ENCODE measurements at places on chromosomes 13 and 19. TPM values are rescaled to one million over a fixed set of nuclear protein-coding genes. Genes with fewer than 3 reads are reported as not detected.
A peak's percentile ranks its signal among the peaks of the same experiment; 100 is the strongest.

- no peaks in the 10 kb centered on the region for H3K4me1 ChIP-seq
- no peak overlapping the region for H3K4me3 ChIP-seq
- H3K36me3 ChIP-seq: no peaks in the 10 kb centered on the region
- no peaks in the 10 kb centered on the region for H3K27me3 ChIP-seq
Measured at GRCh38 chr13:114144606-114145244, 12.3 kb upstream of the RASA3 start.

- H3K36me3 ChIP-seq: no peaks in the 10 kb centered on the region
- no peak overlapping the region for H3K27ac ChIP-seq
- no peaks in the 10 kb centered on the region for H3K4me1 ChIP-seq
- DNase-seq: no peak
Measured at GRCh38 chr19:3942790-3943409, 10.0 kb downstream of the NMRK2 start.

DNA sequence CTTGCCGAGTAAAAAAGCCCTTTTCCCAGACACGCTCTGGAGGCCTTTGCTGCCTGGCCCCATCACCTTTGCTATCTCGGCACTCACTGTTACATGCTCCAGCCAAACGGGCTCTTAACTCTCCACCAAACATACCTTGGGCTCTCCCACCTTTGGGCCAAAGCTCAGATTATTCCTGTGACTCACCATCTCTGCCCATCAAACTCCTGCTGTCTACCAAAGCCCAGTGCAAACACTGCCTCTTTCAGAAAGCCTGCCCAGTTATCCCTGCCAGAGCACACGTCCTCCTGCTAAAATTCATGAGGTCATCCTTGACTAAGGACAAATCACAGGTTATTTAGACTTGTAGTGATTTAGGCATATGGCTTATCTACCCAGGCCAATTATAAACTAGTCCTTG, 48.1 kb upstream of the SERPINE3 start:
- peak overlapping the region; percentile 69 for H3K27ac ChIP-seq
- H3K36me3 ChIP-seq: no peaks in the 10 kb centered on the region
- DNase-seq: no peak
- no peak overlapping the region for H3K4me3 ChIP-seq

DNA sequence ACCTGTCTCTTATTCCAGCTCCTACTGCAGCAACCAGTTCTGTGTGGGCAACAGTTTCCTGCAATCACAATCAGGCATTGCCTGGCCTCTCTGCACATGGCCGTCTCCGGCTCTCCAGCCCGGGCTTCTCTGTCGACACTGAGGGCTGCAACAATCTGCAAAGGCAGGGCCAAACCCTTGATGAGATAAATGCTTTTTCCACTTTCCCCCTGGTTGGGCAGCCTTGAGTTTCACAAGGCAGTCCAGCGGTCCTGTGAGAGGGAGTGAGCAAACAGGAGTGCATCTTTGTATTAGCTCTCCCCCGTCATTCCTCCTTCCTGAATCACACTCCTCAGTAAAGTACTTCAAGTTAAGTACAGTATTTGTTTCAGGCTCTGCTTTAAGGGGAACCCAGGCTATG, 40.7 kb upstream of the VWA8 start:
- no peaks in the 10 kb centered on the region for H3K36me3 ChIP-seq
- peak; percentile 83 for DNase-seq
- peak overlapping the region; percentile 67 for H3K27ac ChIP-seq
- H3K4me1 ChIP-seq: no peaks in the 10 kb centered on the region
- H3K27me3 ChIP-seq: no peaks in the 10 kb centered on the region

Gene ZNF878
- not detected for total RNA-seq

Gene NDFIP2
- total RNA-seq: 12.4 TPM

Measured in uterus (tissue), 4 donors.